ENCODE measurements at places on chromosomes 16 and 17.

- DNase-seq: no peak
Measured at GRCh38 chr16:88337021-88337420, 45.7 kb upstream of the ZNF469 start.

DNA sequence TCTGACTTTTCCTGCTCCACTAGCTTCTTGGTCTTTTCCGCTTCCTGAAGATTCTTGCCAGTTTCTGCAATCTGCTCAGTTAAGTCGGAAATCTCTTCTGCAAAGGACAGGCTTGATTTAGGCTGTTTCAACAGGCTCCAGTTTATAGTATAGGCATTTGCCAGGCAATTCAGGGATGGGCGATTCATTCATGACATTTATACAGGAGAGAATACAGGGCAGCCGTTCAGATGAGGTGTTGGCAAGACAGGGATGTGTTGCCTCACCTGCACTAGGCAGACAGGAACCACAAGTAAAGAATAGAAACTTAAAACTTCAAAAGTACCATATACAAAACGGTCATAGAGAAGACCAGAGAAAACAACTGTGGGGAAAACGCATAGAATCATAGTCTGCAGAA lies 61.7 kb downstream of the MYH13 start:
- DNase-seq: no peak

GRCh38 chr17:78105101-78105500 lies 23.5 kb downstream of the TMC6 start:
- no peak for DNase-seq

- DNase-seq: no peak
Measured at GRCh38 chr16:89071686-89072547, 21.7 kb upstream of the ACSF3 start.

GRCh38 chr17:77098884-77099545 lies 41.8 kb upstream of the SEC14L1 start:
- no peak for DNase-seq

DNA sequence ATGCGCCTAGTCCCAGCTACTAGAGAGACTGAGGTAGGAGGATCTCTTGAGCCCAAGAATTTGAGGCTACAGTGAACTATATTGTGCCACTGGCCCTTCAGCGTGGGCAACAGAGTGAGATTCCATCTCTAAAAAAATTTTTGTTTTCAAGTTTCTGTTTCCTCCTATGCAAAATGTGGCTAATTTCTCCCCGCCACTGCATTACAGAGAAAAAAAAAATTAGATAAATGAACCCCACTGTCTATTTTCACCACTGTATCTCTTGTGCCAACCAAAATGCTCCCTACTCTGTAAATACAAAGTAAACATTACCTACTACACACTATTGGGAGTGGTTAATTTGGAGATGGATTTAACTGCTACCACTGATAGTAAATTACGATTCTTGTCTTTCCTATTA lies 2.0 kb downstream of the MARF1 start:
- no peak for DNase-seq

DNA sequence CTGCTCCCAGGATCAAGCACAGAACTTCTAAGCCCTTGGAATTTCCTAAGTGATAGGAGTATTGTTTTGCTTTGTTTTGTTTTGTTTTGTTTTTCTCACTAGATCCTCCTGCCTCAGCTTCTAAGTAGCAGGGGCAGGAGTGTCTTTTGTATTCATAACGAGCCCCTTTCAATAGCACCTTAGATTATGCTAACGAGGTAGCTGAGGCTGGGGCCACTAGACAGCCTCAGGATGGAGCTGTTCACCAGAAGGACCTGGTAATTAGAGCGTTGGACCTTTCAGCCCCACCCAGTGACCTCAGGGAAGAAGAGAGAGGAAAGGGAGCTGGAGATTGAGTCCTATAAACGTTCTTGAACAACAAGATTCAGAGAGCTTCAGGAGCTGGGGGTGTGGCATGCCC lies 43.6 kb downstream of the IKZF3 start:
- DNase-seq: no peak

DNA sequence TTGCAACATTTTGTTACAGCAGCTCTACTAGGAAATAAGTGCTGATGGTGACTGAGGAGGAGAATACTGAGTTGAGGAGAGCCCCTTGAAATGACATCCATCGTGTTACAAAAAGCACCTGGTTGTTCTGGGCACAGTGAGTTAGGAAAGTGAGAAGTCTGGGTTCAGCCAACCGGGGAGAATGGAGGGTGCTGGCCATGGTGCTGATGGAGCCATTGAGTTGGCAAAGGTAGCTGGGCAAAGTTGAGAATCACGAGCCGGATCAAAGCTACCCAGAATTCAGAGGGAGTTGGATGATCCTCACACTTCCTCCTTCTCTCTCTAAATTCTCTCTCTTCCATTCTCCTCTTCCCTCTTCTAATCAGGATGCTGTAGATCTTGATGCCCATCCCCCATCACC lies 35.0 kb upstream of the ASIC2 start:
- DNase-seq: no peak

DNA sequence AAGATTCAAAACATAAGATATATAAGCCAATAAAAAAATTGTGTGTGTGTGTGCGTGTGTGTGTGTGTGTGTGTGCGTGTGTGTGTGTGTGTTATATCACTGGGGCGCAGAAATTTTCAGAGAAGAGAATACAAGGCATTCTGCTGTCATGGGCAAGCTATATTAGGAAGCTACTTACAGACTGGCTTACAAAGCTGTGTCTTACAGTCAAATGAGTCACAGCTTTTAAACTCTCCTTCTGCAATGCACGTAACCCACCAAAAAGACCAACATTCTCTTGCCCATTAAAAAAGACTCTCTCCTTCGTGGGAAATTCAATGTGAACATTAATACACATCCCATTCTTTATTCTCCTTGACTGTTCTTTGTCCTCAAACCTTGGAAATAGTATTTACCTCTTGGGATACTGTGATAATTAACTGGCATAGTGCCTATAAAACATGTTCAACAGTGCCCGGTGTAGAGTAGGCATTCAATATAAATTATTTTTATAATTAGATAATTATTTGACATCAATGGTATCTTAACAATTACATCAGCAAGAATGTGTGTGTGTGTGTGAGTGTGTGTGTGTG lies 860.4 kb upstream of the SOX9 start:
- DNase-seq: no peak

DNA sequence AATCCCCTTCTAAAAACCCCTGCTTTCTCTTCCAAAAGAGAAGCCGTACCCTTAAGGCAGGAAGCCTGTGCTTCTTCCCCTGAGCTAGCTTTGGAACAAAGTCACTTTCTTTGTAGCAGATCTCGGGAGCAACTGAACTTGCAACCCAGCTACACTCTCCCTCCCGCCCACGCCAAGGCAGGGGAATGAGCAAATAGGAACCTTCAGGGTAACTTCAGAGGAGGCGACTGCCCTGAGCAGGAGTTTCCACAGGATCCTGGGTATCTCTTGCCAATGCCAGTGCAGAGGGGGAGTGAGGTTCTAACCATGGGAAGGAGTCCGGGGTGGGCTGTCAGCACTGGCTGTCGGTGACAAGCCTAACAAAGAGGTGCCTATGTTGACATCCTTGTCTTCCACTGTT lies 5.9 kb upstream of the PIRT start:
- no peak for DNase-seq

DNA sequence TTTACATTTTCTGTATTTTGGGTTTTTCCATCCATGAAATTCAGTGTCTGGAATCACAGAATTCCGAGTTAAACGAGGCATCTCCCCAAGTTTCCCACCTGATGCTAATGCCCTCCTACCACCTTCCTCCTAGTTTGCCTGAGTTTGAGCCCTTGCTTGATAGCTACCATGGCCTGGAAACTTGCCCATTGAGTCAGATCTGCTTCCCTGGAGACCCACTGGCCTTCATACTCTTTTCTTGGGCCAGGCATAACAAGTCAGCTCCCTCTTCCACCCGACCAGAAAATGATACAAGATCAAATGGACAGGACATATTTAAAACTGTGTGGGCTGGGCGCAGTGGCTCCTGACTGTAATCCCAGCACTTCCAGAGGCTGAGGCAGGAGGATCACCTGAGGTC lies 10.2 kb downstream of the SETD1A start:
- DNase-seq: no peak

DNA sequence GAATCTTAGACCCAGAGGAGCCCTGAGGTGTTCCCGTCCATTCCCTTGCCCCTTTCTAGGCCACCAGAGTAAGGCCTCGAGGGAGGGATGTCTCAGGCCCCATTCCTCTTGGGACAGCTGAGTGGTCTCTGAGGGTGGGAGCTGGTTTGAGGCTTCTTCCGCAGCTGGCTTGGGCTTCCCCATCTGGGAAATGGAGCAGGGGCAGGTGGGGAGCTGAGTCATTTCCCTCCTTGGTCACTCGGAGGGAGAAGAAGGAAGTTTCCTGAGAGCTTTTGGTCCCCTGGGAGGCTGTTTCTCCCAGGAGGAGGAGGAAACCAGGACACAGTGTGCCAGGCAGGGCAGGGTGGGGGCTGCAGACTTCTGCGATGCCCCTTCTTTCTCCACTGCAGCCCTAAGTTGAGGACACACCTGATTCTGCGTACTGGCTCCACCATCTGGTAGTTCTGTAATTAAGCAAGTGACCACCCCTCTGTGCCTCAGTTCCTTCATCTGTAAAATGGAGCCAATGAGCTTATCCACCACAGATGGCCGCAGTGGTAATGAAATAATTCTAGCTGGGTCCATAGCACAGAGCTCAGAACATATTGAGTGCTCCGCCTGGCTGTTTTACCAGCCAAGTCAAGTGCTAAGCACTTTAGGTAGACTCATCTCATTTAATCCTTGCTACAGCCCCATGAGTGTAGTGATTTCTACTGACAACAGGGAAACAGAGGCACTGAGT lies 1.6 kb upstream of the KCNJ12 start:
- DNase-seq: no peak

DNA sequence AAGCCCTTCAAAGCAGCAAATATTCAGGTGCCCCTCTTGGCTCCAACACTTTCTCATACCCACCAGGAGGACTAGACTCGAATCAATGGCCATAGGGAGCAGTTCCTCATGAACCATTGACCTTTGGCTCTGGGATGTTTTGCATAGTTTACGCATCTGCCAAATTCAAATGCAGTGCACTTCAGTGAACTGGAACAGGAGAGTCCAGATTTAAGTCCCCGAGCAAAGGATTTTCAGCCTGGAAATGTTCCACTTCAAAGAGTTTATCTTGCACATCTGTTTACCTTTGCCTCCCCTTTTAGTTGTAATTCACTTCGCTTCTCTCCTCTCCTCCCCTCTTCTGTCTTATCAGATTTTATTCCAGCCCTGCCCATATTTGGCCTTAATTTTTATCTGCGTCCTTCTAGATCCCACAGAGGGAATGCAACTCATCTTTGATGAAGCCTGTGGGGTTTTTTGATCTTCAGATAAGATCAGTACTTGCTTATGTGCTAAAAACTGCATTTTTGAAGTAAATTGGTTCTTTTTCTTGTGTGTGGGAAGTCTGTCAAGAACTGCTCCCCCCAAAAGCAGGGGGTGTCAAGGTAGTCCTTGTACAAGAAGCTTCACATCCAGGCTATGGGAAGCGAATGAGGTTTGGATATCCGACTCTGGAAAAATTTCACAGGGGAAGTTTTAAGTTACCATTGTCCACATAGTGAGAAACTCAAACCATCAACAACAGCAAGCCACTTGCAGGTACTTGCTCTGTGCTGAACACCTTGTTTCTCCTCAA lies 281.6 kb downstream of the RBFOX1 start:
- no peak for DNase-seq

DNA sequence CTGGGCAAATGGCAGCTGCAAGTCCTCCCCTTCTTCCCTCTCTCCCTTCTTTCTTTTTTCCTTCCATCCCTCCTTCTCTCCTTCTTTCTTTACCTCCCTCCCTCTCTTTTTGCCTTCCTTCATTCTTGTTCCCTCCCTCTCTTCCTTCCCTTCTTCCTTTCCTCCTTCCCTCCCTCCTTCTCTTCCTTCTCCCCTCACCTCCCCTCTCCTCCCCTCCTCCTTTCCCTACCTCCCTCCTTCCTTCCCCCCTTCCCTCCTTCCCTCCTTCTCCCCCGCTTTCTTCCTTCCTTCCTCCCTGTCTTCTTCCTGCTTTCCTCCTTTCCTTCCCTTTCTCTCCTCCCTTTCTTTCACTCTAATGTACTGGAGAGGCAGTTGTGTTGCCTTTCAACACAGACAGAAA lies 110.8 kb upstream of the SALL1 start:
- DNase-seq: no peak

DNA sequence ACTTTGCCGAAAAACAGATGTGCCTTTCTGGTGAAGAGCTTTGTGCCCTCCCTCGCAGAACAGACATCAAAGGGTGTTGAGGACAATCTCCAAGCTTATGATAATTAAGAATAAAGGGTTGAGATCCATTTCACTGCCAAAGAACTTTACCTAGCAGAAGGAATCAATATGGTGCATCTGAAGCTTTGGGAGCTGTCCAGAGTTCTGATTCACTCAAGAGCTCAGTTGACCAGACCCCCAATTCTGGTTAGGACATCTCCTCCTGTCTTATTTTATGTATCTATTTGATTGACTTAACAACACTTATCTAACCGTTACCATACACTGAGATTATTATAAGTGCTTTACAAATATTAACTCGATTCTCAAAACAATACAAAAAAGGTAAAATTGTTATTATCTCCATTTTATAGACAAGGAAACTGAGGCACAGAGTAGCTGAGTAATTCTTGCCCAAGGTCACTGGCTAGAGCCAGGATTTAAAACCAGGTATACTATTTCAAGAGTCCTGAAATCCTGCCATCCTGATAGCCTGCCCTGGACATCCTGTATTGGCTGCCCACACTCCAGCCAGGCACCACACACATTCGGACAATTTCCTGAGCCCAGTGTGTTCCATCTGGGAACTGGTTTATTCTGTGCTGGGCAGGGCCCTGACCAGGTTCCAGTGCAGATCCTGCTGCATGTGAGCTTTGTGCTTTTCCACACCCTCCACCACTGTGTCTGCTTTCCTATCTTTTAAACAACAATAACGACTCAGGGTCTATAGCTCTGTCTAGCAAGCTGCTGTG lies 29.8 kb downstream of the PITPNM3 start:
- no peak for DNase-seq

GRCh38 chr17:71252436-71252835 lies 868.4 kb upstream of the SOX9 start:
- DNase-seq: no peak

GRCh38 chr17:36926226-36926625 lies 11.0 kb upstream of the LHX1 start:
- DNase-seq: no peak

GRCh38 chr16:10885246-10885645 lies 8.2 kb downstream of the CIITA start:
- DNase-seq: no peak

- no peak for DNase-seq
Measured at GRCh38 chr17:72837335-72837734, 255.2 kb downstream of the SLC39A11 start.

- DNase-seq: no peak
Measured at GRCh38 chr16:65125322-65125721, 3.5 kb upstream of the CDH11 start.

DNA sequence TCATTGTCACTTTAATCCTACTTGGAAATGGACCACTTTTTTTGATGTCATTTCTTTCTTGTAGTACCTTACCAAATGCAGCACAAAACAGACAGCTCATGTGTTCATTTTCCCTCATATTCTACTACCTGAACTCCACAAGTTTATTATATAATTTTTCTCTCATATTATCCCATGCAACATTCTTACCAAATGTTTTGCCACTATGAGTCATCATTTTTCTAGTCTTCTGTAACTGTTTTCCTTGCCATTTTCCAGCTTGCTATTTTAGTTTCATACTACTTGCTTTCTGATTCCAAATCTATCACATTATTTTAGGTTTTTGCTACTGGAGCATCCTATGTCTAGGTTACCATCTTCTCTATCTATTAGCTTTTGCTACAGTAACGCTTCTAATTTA lies 332.7 kb downstream of the ZFHX3 start:
- no peak for DNase-seq

Data from kidney epithelial cell (primary cell).